ENCODE measurements at places on chromosomes 5 and 9.
A peak's percentile ranks its signal among the peaks of the same experiment; 100 is the strongest.

DNA sequence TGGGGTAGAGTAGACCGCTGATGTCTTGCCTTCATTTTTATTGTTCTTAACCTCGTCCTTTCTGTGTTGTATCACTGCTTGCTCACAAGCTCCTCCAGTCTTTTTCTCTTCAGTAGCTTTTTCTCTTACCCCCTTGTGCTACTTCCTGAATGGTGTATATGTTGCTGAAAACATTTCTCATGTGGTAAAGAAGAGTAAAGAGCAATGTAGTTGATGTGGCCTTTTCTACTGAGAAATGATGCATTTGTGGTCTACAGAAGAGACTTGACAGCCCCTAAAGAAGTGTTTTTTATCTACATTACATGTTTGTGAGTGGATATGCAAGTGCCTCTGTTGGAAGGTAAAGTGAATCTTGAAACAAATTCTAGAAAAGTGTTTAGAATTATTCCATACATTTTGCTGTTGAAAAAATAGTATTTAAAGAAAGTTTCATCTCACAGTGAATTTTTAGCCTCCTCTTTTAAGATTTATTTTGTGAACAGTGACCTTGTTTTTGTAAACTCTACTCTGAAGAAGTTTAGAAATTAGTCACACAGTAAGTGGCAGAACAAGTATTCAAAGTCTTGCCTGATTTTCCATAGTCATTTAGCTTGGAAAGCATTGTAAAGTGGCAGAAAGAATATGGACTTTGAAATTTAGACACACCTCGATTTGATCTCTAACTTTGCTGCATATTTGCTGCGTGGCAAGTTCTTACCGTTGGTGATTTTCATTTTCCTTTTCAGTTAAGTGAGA is 17.4 kb downstream of the CDC42SE2 start:
- DNase-seq, result no peak

GRCh38 chr5:113205807-113206206 is 229.0 kb downstream of the TSSK1B start:
- no peak for DNase-seq

DNA sequence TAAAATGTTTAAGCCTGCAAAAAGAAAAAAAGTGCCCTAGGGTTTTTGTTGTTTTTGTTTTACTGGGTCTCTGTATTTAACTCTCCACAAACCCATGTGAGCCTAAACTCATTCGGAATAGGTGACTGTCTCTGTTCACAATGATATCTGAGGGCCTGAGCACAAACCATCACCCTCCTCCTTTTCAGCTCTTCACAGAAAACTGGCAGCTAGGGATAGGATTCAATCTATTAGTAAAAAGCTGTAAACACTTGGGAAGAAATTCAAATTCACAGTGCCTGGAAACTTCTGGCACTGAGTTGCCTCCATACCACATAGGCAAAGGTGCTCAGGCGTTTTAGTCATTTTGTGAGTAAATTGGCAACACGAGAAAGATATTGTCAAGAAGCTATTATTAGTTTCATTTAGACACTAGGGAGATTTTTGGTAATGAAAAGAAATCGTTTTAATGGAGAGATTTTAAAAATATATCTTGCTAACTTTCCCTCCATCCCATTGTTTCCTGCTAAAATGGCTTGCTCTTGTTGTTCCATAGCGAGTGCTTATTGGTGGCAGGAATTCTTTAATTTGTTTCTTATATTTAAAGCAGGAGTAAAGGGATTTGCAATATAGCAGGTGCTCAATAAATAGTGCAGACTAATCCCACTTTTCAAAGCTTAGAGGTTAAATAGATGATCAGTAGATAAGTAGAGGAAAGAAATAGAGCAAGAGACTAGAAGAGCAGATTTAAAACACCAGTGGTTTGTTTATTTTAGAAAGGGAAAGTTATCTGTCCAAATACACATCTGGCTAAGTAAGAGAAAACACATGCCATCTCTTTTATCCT is 9.7 kb downstream of the FOXD1 start:
- no peak for DNase-seq

DNA sequence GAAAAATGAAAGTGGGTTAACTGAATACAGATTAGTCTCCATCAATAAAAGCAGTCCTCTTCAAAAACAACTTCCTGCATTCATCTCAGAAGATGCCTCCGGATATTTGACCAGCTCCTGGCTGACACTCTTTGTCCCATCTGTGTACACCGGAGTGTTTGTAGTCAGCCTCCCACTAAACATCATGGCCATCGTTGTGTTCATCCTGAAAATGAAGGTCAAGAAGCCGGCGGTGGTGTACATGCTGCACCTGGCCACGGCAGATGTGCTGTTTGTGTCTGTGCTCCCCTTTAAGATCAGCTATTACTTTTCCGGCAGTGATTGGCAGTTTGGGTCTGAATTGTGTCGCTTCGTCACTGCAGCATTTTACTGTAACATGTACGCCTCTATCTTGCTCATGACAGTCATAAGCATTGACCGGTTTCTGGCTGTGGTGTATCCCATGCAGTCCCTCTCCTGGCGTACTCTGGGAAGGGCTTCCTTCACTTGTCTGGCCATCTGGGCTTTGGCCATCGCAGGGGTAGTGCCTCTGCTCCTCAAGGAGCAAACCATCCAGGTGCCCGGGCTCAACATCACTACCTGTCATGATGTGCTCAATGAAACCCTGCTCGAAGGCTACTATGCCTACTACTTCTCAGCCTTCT is 16.6 kb downstream of the F2R start:
- DNase-seq, result no peak

DNA sequence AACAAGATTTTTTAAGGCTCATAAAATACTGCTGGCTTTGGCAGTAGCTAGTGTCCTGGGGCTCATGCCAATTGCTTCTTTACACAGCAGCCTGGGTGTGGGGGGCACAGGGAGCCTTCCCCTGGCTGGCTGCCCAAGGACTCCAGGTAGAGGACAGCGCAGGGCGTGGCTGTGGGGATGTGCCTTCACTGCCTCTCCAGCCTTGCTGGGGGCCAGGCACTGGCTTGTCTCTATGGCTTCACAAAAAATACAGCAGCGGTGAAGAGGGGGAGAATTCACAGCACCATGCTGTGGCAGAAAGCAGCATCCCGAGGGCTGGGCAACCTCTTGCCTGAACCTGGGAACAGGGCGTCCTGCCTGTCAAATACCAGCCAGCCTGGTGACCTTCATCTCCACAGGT is 57.4 kb downstream of the DAP start:
- no peak for DNase-seq

GRCh38 chr9:3980771-3981170 is 319.1 kb downstream of the GLIS3 start:
- no peak for DNase-seq

GRCh38 chr9:131657940-131658339 is 81.9 kb downstream of the RAPGEF1 start:
- DNase-seq, result peak; percentile 45

Measured in ELR (cell line).